ENCODE measurements at places on chromosomes 7 and 10.

- DNase-seq: no peak
These were observed 44.4 kb upstream of the CELF2 start for GRCh38 chr10:10973310-10973709.

GRCh38 chr7:43876976-43877745 is 7.8 kb upstream of the MRPS24 start:
- no peak for DNase-seq

DNA sequence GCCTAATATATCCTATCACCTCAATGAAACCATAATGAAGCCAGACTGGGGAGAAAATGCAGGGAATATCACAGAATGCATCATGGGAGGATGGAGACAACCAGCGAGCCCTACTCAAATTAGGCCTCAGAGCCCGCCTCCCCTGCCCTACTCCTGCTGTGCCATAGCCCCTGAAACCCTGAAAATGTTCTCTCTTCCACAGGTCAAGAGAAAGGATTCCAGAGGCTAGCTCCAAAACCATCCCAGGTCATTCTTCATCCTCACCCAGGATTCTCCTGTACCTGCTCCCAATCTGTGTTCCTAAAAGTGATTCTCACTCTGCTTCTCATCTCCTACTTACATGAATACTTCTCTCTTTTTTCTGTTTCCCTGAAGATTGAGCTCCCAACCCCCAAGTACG is 31.5 kb downstream of the PRSS2 start:
- DNase-seq: no peak

DNA sequence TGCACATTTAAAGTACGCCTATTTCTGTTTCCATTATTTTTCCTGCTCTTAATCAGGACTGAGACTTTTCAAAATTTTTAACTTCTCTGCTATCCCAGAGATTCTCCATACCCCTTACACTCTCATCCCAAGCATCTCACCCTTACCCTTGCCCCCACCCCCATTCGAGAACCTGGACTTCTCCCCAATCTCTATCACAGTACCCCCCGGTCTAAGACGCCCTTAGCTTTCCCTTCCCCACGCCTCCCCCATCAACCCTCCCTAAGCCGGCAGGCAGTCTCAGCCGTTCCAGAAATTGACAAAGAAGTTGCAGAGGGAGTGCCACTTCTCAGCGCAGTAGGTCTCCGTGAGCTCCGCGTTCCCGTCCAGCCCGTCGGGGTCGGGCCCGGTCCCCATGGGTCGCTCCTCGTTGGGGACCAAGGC is 1.4 kb downstream of the FGFBP3 start:
- no peak for DNase-seq

DNA sequence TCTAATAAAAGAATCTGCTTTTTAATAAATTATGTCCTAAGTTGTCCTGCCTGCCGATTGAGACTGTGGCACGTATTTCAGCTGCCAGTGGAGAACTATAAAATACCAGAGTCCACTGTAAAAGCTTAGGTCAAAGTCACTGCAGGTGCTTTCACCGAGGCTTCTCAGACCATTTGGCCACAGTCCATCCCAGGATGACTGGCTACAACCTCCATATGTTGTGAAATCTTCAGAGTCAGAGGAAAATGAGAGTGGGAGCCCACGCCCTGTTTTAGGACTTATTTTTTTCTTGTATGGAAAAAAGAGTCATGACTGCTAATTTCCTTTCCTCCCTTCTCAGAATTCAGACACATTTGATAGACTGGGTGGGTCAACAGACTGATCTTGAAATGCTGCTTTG is 182.9 kb downstream of the ANK3 start:
- DNase-seq: no peak

DNA sequence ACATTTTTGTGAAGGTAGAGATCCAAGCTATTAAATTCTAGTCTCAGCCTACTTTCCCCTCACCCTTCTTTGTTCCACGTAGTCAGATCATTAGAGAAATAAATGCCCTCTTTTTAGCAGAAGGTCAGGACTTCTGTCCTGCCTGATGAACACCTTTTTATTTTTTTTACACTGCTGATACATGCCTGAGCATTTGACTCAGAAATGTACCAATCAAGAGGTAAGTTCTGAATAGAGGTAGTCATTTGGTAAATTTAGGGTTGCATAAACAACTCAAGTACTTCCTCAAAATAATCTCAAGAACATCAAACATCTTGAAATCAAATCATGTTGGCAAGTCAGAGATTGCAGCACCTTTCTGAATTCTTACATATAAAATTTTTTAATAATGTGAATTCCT is 133.7 kb downstream of the MYO3A start:
- DNase-seq: no peak

- DNase-seq: no peak
These were observed 121.1 kb downstream of the CFTR start for GRCh38 chr7:117600911-117601310.

GRCh38 chr10:71368643-71369042 is 28.1 kb upstream of the CDH23 start:
- no peak for DNase-seq

DNA sequence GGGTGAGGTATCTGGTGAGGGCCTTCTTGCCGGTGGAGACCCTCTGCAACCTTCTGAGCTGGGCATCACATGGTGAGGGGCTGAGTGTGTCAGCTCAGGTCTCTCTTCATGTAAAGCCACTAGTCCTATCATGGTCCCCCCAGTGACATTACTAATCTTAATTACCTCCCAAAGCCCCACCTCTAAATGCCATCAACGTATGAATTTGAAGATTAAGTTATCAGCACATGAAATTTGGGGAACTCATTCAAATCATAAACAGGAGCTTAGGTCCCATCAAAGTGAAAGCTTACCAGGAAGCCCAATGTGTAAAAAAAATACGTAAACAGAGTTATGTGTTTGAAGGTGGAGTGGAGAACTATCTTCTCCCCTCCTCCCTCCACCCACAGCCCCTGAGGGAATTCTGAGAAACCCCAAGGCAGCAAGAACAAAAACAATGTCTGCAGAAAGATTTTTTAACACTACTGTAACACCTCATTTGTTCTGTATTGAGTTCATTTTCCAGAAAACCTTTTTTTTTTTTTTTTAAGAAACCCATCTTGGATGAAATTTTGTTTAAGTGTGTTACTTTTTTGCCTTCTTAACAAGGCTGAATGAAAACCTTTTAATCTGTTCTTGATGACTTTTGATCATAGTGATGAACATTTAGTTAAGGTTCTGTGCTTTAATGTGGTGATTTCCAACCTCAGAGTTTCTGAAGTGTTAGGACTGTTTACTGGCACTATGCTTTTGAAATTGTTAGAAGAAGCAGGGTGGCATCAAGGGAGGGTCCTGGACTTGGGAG is 19.1 kb upstream of the PCGF5 start:
- DNase-seq: no peak

GRCh38 chr10:32332299-32332750 is 14.6 kb downstream of the EPC1 start:
- DNase-seq: peak; percentile 31

DNA sequence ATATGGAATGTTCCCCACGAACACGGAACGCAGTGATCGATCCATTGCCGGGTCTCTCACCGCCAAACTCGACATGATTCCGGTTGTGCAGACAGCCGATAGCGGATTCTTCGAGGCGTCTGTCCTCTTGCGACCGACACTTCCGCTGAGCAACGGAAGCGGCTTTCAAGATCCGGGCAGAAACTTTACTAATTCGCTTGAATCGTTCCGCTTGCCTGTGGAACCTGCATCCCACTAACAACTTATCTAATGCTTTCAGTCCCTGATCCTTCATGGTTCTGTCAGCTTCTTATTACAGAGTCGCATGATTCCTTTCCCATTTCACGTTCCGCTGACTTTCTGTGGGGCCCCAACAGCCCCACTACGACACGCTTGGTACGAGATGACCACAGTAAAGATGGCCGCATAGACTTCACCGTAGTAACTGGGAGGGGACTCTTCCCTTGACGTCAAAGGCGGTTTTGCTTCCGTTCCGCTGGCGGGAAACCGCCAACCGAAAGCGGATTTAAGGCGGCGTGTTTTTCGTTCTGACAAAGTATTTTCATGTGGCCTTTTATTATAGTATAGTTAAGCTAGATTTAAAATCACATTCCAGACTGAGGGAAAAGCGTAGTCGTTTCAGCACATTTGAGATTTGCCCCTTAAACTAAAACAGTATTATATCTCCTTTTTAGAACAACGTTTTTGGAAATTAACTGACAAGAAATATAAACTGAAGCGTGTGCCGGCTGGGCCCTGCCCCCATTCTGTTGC is at the start of gene CSTF2T:
TSS of gene CSTF2T (minus strand) at position 121 of the 753 bp plus-strand sequence. CDS start at position 75, 46 bp downstream.
- peak; percentile 89 for DNase-seq

DNA sequence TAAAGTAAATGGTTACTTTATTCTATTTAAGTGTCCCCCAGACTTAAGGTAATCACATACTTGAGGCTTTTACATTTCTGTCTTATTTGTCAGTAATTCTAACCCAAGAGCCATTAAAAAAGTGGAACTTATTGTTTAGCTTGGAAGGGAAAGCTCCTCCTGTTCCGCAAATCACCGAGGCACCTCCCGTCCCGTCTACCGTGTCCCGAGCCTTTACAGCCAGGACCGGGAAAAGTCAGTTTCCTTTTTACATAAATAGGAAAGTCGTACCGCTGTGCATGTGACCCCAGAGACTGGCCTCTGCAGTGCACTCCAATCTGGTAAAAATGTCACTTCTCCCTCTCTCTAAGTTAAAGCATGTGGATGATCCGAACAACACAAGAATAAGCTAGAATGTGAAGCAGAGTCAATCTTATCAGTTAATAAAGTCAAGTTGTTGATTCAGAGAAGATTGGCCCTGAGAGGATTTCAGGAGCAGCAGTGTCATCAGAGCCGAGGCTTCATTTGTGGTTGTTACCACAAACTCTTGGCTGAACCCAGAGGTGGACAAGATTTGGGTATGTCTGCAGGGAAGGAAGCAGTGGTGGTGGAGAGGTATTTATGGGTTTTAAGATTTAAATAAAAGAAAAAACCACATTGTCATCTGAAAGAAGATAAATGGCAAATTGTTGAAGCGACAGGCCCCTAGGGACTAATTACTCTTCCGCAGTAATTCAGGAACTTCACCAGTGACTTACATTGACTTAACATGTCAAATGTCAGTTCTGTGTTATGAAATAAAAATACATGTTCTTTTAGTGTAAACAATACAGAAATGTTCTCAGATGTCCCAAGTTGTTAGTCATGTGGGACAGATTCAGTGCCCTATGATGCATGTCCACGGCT is 316.6 kb upstream of the ZNF32 start:
- DNase-seq: no peak

DNA sequence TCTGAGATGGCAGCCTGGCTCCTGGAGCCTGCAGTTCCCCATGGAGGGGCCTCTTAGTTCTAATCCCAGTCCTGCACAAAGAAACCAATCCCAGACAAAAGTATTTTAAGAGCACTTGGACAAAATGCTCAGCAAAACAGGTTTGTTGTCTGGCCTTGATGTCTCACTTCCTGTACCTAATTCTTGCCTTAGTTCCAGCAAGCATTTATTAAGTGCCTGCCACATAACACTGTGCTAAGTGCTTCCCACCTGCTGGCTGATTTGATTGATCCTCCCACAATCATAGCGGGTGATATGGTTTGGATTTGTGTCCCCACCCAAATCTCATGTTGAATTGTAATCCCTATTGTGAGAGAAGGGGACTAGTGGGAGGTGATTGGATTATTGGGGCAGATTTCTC is 65.7 kb upstream of the HABP2 start:
- no peak for DNase-seq

DNA sequence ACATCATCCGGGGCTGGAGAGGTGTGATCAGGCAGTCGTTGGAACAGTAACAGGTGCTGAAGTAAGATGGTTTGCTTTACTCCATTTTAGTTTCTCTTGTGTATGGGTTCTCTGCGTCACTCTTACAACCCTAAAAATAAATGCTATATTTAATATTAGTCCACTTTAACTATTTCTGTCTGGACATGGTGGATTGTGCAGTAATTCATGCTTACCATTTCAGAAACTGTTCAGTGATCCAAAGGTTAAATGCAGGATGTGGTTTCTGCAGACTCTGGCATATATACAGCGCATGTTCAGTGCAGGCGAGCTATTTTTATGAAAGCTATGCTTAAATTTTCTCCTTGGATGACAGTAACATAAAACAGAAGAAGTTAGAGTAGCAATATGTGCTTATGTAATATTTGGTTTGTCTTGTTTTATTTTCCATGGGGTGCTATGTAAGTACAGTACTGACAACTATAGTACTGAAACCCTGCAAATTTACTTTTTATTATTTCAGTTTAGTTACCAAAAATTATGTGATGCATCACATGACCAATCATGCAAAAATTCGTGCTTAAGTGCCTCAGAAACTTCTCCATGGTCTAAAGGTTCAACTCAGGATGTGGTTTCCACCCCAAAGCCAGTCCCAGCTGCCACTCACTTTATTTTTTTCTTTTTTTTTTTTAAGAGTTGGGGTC is 46.6 kb upstream of the GRID1 start:
- DNase-seq: no peak

DNA sequence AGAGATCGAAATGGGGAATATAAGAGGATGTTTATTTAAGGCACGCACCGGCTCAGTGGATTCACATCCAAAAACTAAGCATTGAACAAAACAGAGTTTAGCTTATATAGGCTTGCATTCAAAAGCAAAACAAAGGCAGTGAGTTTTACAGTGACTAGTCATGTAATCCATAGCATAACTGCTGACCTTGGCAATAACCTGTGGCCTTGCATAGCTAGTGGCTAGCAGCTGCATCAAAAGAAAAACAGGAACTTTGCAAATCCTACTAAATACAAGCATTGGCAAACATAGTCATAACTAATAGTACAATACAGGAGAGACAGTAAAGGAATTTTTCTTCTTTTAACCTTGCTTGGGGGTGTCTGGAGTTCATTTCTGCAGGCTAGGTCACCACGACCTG is 9.7 kb upstream of the ZNF485 start:
- DNase-seq: no peak

GRCh38 chr7:24863626-24864025 is 106.4 kb upstream of the GSDME start:
- no peak for DNase-seq

- peak; percentile 27 for DNase-seq
These were observed at the start of gene DENND11 for GRCh38 chr7:141702047-141702567. Gene DENND11 (minus strand): TSS chr7:141702166. CDS start chr7:141702153, 13 bp downstream.

GRCh38 chr7:69419934-69420333 is 178.3 kb upstream of the AUTS2 start:
- DNase-seq: no peak

DNA sequence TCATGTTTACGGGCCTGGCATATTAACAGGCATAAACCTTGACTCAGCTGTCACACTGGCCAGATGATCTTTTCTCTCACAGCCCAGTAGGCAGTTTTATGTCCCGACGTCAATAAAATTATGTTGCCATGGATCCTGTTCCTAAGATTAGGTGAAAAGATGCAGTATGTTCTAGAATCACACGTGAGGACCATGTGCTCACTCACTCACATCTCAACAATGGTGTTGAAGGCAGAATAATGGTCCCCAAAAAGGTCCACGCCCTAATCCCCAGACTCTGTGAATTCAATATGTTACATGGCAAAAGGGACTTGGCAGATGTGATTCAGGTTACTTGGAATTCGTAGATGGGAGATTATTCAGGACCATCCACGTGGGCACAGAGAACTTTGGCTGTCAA is 3.5 kb downstream of the DOCK1 start:
- no peak for DNase-seq

All from stimulated activated CD8-positive, alpha-beta memory T cell treated with anti-CD3 and anti-CD28 coated beads, Interleukin-7, amount 100 ng/mL, for 1 hour (primary cell).